Stimulated activated naive CD4-positive, alpha-beta T cell treated with Interleukin-2 at 50 U/mL for 16 hours (primary cell): ENCODE measurements at places on chromosomes 11 and 22.

GRCh38 chr11:109707411-109707810, 285.4 kb downstream of the C11orf87 start:
- no peak for DNase-seq

- no peak for DNase-seq
Observed at GRCh38 chr22:32714458-32715430, 86.8 kb upstream of the TIMP3 start.

- DNase-seq, result no peak
Observed at GRCh38 chr11:95483339-95483738, 252.3 kb upstream of the SESN3 start.

GRCh38 chr11:71420455-71421241, 27.5 kb downstream of the DHCR7 start:
- no peak for DNase-seq

- no peak for DNase-seq
Observed at GRCh38 chr11:102081313-102081712, 28.9 kb upstream of the YAP1 start.

GRCh38 chr11:94091091-94091490, 37.5 kb upstream of the PANX1 start:
- no peak for DNase-seq

GRCh38 chr22:23128269-23129108, 13.3 kb downstream of the RSPH14 start:
- peak; percentile 43 for DNase-seq

DNA sequence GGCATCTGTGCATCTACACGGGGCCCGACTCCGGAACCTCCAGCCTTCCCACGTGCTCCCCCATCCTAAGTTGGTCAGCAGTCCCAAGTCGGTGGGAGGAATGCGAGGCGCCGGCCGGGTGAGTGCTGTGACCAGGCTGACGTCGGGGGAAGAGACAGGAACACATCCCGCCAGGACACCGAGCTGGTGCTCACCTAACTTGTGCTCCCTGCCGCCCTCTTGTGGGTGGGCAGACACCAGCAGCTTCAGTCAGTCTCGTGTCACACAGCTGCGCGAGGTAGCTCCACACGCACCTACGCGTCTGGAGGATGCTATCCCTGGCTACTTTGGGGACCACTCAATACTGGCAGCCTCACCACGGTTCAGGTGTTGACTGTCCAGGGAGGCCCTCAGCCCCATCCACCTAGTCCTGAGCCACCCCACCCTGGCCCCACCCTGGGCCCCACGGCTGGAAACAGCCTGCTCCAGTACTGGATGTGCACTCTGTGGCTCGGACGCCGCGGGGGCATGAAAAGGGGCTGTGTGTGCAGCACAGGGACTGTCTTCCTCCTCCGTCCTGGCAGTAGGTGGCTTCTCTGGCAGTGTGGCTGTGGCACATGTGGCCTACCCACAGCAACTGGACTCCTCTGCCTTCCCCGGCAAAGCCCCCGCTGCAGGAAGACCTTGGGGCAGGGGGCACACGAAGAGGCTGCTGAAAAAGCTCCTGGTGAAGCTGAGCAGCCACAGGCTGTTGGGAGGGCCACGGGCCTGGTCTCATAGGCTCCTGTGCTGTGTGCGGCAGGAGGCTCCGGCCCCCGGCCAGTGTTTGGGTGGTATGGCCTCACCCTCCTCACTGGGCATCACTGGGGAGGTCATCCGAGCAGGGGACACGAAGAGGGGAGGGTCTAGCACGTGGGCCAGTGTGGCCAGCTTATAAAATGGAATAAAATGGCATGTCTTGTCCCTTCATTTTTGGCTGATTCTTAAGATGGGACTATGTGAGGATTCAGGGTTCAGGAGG, 11.2 kb upstream of the BID start:
- peak; percentile 63 for DNase-seq

- no peak for DNase-seq
Observed at GRCh38 chr11:61524963-61525587, 16.5 kb downstream of the LRRC10B start.

- no peak for DNase-seq
Observed at GRCh38 chr22:49359076-49359475, 468.6 kb downstream of the BRD1 start.

- DNase-seq, result no peak
Observed at GRCh38 chr11:27153136-27153535, 112.5 kb downstream of the BBOX1 start.

- no peak for DNase-seq
Observed at GRCh38 chr11:103007521-103007920, 52.0 kb upstream of the MMP13 start.

DNA sequence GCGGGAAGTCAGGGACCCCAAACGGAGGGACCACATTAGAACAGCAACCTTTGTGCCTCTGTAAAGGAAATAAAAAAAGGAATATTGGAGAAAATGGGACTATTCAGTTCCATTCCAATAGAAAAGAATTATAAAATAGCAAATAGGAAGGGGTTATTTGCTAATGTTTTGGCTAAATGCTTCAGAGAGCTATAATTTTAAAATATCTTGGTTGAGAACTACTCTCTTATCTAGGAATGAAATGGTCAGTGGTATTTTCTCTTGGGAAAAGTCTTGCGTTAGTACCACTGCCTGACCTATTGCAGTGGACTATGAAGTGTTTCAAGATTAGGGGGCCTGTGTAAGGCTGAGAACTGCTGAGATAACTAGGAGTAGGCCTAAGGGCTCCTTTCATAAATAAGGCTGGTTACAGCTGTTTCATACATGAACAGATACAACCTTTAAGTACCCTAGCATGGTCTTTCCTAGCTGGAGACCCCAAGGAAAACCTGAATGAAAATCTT, 6.9 kb upstream of the WEE1 start:
- DNase-seq, result no peak

DNA sequence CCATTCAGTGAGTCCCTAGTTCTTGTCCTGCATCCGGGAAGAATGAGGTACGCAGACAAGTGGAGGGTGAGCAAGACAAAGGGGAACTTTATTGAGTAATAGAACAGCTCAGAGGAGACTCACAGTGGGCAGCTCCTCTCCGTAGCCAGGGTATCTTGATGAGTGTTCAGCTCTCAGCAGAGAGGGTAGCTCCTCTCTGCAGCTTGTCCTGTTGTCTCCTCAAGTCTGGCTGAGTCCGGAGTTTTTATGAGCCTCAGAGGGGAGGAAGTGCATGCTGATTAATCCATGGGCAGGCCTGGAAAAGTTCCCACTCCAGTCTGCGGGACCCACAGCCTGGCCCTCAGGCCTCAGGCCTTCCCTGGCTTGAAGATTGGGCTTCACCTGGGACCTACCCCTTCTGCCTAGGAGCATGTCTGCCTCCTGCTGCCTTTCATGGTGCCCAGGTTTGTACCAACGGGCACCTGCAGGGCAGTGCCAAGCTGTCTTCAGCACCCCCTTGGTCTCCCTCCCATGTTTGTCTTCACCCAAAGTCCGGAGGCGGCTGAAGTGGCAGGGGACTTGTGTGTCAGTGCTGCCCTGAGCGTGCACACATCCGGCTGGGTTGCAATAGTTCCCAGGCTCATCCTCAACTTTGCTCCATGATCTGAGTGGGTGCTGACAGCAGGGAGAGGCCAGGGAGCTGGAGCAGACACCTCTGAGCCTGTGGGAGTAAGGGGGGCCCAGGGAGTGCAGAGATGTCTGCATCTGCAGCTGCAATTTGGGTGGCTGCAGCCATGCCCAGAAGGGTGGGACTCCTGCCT, 134.2 kb downstream of the LDLRAD3 start:
- no peak for DNase-seq

DNA sequence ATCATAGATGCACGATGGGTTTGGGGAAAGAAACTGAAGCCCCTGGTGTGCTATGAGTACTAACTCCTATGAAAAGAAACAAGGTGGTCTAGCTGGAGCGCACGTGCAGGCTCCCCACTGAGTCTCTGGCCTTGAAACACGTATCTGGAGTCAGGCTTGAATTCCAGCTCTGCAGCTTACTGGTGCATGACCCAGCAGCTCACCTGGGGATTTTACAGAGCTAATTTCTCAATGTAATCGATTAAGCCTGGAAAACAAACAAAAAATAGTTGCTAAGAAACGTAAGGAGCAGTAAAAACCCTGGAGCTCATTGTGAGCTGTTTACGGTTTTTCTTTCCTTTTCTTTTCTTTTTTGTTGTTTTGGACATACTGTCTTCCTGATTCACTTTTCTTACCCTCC, 12.3 kb downstream of the KCNJ1 start:
- DNase-seq, result no peak
